ENCODE measurements at places on chromosomes 4 and X.

GRCh38 chr4:13893211-13893610 is 265.7 kb upstream of the BOD1L1 start:
- no peak for DNase-seq

GRCh38 chrX:8629871-8630270 is 102.1 kb downstream of the ANOS1 start:
- no peak for DNase-seq

DNA sequence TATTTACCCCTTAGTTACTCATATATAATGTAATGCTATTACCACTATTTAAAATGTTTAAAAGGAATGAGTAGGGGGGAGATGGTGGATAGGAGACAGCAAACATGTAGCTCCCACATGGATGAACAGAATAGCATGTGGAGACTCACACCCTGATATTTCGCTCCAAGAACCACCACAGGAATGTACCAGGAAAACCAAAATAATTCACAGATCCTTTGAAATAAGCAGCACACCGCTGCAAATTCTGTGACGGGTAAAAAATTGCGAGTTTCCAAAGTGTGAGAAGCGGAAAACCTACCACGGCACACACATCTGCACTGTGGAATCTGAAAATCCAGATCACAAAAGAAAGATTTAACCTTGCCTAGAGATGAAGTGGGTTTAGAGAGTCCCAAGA is 428.2 kb downstream of the TLL1 start:
- DNase-seq: no peak

GRCh38 chr4:184402740-184403383 is 71.5 kb downstream of the IRF2 start:
- no peak for DNase-seq

DNA sequence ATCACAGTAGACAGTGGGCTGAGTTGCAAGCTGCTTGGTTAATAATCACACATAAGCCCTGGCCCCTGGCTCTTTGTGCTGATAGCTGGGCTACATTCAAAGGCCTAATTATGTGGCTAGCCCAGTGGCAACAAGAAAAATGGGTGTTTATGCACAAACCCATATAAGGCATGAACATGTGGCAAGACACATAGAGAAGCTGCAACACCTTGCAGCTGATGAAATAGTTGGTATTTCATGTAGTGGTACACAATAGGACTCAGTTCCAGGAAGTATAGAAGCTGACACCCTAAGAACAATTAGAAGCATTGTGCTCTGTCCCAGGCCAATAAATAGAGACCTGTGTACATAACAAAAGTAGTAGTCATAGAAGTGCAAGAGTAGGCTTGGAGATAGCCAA is 14.6 kb upstream of the ZNF630 start:
- DNase-seq: no peak

DNA sequence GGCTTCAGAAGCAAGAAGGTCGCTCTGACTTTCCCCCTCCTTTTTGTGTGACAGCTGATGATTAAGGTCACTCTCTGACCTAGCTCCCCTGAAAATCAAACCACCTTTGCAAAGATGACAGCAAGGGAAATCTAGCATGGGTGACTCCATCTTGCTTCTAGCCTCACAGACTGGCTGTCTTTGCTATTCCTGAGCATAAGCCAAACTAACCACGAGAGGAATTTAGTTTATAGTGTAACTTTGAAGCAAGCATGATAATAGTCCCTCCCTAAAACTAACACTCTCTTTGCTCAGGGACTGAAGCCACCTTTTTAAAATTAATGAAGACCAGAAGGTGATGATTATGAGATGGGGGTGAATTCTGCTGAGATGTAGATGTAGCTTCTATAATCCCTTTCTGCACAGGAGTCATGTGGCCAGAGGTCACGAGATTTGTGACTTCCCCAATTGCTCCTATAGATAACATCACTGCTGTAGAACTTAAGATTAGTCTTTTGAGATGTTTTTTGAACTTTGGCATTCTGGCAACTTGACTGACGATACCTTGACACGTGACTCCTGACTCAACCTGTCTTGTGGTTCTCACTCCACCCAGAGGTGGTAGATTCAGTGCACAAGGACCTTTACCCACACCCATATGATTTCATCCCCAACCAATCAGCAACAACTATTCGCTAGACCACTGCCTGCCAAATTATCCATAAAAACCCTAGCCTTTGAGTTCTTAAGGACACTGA is 14.9 kb upstream of the PDE5A start:
- DNase-seq: no peak

All from NCI-H446 treated with DMSO at 0.1 percent for 48 hours (cell line).